ENCODE measurements at places on chromosomes 13 and 19.

DNA sequence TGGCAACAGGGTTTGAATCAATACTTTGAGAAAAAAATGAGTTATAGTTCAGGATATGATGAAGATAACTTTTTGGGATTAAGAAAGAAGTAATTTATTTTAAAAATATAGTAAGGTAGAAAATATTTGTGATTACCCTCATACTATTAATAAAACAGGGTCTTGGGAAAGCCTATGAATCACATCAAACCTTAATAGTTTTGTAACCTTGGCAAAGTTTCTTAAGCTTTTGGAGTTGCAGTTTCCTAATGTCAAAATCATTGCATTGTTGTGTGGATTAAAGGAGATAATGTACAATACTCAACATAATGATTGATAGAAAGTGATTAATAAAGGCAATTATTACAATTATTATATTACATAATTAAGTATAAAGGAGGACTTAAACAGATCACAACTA, 149.0 kb downstream of the LMO7 start:
- no peak for DNase-seq

DNA sequence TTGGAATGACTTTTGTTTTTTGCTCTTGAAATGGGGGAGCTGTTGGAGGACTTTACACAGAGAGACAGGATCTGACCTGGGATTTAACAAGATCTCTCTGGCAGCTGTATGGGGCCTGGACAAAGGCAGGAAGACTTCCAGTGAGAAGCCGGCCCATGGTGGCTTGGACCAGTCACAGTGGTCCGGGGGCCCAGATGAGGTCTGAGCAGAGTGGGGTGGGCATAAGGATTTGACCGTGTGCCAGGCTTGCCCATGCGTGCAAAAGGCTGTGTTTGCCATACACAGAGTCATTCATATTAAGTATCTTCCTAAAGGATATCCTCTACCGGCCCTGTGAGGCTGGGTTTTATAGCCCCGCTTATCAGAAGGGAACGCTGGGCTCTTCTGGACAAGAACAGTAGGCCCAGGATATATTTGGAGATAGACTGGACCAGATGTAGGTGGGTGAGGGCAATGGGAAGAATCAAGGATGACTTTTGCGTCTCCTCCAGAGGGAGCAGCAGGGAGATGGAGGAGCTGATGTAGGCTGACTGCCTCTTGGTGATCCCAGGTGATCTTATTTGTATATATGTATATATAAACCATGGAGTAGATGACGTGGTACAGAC, 4.1 kb downstream of the SPACA6 start:
- no peak for DNase-seq

DNA sequence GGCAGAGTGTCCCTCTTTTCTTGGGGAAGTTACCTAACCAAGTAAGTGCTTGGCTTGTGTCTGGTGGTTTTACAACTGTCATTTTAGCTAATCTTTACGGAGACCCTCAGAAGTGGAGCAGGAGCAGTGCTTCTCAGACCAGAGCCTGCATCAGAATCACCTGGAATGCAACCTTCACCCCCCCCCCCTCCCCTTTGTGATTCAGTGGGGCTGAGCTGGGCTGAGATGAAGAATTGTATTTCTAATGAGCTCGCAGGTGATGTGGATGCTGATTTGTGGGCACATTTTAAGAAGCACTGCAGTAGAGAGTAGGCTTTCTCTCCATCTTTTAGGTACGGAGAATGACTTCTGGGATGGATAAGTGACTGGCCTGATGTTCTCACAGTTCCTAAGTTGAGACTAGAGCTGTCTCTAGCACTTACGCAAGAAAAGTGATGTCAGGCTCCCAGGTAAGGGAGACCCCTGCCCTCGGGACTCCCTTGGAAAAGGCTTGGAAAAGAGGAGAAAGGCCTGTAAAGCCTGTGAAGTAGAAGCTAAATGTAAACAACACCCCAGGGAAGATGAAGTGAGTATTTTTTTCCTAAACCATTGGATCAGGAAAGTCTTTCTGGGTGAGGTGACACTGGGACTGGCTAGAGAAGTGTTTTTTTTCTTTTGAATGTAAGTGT, 23.3 kb upstream of the RNF113B start:
- no peak for DNase-seq

- DNase-seq, result no peak
These were observed 3.0 kb downstream of the ENOX1 start for GRCh38 chr13:43783820-43784219.

- peak; percentile 84 for DNase-seq
These were observed 13.6 kb upstream of the C5AR1 start for GRCh38 chr19:47296036-47296435.

DNA sequence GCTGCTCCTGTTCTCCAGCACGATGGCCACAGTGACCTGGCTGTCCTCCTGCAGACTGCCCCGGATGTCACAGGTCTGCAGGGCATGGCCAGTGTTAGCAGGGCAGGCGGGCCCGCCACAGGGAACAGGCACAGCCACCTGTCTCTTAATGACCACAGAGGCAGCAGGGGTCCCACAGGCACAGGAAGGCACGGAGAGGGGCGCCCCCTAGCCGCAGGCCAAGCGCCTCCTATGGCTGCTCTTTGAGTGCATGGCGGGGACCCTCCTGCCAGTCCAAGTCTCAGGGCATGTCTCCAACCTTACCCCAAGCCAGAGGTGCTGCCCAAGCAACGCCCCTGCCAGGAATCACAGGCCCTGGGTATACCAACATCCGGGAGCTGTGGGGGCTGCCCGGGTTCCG, 14.1 kb downstream of the IZUMO4 start:
- no peak for DNase-seq

DNA sequence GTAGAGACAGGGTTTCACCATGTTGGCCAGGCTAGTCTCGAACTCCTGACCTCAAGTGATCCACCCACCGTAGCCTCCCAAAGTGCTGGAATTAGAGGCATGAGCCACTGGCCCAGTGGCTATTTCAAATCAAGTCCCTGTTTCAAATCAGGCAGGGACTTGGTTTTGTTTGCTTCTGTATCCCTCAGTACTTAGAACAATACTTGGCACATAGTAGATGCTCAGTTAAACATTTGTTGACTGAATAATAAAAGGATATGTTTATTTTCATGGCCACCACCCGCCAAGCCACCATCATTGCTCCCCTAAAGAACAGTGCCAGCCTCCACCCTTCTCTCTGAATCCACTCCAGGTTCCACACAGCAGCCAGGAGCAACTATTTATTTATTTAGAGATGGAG, 4.2 kb downstream of the RPS28 start:
- no peak for DNase-seq

DNA sequence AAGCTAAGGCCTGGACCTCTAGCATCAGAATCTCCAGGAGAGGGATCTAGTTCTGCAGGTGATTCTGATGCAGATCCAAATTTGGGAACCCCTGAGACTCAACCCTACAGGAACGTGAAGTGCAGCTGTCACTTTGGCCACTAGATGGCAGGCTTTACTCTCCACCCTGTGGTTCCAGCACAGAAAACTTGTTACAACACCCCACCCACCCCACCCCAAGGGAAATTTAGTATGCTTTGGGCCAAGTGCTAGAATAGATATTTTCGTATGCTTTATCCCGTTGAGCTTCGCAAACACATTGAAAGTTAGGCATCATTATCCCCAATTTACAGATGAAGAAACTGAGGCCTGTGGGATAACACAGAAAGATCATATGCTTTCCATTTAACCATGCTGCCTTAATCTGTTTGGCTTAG, 232.0 kb downstream of the B3GLCT start:
- peak; percentile 62 for DNase-seq

- no peak for DNase-seq
These were observed 101.9 kb downstream of the LIG4 start for GRCh38 chr13:108113407-108113806.

GRCh38 chr13:49245101-49245500, 2.6 kb upstream of the CDADC1 start:
- no peak for DNase-seq

DNA sequence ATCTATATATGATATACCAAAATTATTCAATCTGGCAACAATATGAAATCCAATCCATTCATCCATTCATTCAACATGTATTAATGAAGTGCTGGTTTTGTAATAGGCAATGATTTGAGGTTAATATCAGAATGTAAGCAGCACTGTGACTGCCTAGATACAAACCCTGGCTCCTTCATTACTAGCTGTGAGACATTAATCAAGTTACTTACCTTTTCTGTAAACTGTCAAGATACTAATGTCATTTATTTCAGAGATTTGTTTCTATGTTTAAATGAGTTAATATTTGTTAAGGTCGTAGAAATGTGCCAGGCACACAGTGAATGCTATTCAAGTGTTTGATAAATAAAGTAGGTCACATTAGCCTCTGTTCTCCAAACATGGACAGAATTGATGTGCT, 40.9 kb downstream of the CLDN10 start:
- DNase-seq, result no peak

DNA sequence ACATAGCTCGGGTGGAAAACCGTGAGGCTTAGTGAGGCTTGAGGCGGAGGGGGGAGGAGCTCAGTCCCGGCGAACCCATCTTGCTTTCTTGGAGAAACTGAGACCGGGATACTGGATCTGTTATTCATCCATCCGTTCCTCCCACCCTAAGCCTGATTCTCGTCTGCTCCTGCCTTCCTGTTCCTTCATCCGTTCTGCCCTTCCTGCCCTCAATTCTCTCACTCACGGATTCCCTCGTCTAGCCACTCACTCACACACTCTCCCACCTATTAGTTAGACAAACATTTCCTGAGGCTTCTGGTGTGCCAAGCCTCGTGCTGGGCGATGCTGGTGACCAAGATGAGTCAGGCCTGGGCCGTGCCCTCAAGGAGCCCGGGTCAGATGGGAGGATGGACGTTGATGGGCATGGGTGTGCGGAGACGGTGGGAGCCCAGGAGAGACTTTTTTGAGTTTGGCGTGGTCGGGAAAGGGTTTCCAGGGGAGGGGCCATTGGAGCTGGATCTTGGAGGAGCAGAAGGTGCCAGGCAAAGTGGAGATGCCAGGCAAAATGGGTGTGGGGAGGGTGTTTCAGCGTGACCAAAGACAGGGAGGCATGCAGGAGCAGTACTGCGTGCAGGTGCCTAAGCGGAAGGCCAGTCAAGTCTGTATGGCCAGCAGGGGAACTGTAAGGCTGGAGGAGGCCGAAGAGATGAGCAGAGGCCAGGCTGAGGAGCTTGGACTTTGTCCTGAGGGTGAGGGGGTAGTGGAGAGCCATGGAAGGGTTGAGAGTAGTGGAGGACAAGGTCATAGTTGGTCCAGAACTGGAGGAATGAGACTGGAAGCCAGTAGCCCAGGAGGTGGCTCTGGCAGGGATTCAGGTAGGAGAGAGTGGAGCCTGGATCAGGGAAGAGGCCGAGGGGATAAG, 7.4 kb upstream of the CNFN start:
- DNase-seq, result peak; percentile 30

DNA sequence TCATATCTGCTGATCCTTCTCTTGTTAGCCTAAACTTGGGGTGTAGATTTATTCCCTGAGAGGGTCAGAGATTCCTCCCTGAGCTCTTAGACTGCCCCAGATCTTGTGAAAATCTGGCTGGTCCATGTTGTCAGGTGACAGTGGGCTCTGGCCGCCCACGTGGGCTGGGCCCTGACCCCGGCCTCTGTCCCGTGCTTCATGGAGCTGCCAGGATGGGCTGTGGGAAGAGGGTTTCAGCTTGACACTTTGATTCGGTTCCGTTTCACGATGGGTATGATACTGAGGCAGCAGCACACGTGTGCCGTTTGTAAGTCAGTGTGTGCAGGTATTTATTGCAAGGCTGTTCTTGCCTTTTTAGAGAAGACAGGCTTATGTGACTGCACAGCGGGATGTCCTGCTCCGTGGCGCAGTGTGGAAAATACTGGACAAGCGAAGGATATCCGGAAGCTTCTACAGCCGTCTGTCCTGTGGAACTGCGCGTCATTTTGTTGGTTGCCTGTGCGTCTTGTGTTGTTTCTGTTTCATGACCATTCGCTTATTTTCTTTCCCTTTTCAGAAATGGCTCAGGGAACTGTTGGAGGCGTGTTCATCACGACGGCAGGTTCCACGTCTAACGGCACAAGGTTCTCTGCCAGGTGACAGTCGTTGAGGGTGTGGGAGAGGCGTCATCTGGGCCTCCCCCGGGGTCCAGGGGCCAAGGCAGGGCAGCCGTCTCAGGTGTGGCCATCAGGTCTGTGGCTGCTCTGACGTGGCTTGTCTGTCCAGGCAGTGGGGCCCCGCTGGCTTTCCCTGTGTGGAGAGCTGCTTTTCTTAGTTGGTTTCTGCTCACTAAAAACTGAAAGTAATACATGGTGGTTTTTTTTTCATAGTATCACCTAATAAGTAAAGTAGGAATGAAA, 20.5 kb downstream of the ATP4B start:
- no peak for DNase-seq

GRCh38 chr13:110657196-110657595, 41.9 kb downstream of the NAXD start:
- no peak for DNase-seq

DNA sequence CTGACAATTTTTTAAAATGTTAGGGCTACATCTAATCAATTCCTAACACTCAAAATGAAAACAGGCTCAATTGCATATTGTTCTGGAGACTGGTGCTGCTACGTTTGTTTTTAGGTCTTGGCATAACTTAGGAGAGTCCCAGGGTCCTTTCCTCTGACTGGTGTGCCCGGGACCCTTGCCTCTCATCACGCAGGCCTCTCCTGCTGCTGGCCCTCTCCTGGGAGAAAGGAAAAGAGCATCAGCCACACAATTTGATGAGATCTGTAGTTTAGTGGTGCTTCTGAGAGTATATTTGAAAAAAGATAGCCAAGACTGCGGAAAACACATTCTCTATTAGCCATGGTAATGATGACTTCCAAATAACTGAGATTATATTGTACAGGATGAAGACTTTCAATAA, 380.0 kb downstream of the KLF12 start:
- DNase-seq, result no peak

DNA sequence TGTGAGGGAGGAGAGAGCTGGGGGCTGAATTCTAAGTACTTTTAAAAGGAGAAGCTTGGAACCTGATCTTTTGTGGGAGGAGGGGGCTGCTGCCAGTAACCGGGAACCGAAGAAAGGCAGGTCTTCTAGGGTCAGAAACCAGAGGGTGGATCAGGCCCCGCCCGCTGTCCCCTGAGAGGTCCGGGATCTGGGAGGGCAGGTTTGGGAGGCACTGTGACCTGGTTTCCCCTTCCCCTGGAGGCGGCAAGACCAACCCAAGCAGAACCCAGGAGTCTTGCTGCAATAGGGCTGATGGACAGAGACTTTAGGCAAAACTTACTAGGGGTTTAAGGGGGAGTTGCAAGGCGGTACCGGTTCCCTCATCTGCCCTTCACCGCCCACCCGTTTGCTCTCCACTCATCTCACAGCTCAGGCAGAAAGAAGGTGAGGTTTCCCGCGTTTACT, 707 bp upstream of the KLK8 start:
- no peak for DNase-seq

DNA sequence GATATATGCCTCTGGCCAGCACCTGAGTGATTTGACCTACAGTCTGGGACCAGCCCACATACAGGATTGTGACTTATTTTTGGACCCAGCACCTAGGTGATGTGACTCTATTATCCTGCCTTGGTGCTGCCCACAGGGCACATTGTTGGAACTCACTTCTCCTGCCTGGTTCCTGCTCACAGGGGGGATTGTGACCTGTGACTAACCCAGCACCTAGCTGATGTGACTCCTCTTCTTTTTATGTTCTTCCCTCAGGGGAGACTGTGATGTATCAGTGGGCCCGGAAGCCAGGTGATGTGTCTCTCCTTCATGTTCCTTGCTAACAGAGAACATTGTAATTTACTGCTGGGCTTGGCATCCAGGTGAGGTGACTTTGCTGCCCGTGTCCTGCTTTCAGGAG, 63.0 kb upstream of the ZNF724 start:
- no peak for DNase-seq

Data from stimulated activated CD4-positive, alpha-beta T cell treated with anti-CD3 and anti-CD28 coated beads, Interleukin-15, amount 100 ng/mL, for 24 hours (primary cell).